Liver (tissue), 10 donors: ENCODE measurements at places on chromosomes 7 and 10.

DNA sequence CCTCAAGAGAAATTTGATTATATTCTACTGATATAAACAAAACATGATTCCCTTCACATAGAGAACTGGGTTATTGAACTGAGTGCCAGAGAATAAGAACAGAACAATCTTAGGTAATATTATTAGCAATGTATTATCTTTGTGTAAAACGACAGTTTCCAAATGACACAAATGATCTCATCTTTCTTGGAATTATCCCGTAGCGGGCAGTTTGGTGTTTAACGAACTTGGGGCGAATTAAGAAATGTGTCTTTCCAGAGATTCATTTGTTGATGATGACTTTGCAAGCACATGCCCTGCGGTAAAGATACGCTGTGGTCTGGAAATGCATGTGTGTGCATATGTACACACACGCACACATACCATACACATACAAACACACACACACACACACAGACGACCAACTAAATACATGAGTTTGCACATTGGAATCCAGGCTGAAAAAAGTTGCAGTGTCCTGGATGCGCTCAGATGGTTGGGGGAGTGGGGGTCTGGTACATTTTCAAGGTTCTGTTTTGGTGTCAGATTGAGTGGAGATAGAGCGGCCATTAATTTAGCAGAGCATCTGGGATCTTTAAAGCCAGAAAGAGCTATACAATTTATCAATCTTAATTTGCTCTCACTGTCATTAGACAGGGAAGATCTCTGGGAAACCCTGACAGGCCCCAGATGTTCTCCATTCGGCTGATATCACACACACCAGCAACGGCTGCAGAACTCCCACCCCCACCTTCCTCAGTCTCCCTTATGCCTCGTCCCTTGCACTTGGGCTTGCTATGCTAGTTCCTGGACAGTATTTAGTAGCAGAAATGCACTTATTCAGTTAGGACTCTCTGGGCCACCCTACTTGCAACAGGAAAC is 112.4 kb upstream of the FAM171A1 start:
- no peak for DNase-seq

- no peak for DNase-seq
Measured at GRCh38 chr7:92723943-92724342, 112.4 kb downstream of the CDK6 start.

DNA sequence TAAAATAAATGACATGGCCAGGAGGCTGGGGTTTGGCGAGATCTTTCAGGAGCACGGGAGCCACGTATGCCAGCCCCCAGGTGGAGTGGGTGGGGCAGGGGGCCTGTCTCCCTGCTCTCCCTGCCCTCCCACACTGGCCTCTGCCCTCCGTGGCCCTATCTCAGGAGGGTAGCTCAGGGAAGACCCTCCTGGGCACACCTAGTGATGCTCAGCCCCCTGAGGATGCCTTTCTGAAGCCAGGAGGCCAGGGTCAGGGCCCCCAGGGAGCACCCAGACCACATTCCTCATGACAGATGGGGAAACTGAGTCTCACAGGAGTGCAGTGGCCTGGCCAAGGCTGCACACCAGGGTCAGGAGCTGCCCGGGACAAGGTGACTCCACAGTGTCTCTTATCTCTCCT is 223.4 kb downstream of the ELFN1 start:
- DNase-seq: no peak

DNA sequence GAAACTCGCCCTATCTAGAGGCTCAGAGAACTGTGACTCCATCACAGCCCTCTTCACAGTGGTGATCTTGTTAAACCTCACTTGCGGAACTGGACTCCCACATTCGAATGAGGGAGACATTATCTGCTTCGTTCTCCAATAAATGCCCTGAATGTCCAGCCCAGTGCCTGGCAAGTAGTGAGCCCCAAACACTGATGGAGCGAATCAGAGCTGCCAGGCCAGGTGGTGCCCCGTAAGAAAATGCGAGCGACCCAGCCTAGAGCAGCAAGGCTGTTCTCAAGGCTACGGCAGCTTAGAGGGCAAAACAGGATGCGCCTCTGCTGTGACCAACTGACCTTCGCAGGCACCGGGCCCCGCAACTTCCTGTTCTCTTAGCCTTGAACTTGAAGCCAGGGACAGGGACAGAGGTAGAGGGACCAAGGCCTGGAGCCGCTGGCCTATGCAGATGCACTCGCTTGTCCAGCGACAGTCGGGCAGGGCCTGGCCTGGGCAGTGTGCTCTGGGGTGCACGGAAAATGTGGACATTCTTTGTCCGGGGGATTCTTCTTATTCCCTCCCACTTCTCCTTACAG is 217.6 kb downstream of the TCERG1L start:
- no peak for DNase-seq

- DNase-seq: no peak
Measured at GRCh38 chr7:136325578-136325977, 348.4 kb upstream of the MTPN start.

DNA sequence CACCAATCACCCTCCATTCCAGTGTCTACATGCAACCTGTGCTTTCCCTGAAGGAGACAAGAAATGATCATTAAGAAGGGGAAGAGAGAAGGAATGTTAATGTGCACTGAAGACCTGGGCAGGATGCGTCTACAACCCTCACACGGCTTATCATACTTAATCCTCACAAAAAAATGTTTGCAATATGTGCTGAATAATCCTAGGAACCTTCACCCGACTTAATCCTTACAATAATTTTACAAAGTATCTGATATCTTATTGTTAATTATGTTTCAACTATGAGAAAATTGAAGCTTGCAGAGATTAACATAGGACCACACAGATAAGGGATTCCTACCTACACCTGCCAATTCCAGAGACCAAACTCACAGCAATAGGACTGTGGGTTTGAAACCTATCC is 145.1 kb upstream of the NOBOX start:
- DNase-seq: no peak

DNA sequence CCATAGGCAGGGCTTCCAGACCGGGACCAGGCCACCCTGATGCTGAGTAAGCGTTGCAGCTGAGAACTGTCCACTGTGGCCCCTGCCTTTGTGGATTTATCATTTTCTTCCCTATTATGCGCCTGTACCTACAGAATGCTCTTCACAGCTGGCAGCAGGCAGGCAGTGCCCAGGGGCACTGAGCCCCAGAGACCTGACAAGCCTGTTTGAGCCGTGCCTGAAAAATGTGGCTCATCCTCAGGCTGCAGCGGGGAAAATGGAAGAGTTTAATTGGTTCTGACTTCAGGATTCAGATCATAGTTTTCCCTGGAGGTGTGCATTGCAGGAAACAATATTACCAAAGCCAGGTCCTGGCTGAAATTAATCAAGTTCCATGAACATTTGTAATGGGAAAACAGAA is 200.2 kb downstream of the ZNF438 start:
- no peak for DNase-seq

DNA sequence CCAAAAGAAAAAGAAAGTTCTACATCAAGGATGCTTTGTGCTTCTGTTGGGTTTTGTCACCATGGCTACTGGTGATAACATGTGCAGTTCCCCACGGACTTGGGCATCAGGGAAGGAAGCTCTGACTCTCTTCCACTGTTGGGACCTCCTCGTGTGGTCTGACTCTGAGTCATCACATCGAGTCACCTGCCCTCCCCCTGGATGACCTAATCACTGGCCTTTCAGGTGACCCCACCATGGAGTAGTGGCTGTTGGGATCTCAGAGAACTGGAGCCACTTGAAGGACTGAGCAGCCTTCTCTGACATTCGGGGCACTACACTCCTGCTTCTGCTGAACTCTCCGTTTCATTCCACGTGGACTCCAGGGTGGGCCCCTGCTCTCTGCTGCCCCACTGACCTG is 60.8 kb upstream of the DOCK1 start:
- no peak for DNase-seq

DNA sequence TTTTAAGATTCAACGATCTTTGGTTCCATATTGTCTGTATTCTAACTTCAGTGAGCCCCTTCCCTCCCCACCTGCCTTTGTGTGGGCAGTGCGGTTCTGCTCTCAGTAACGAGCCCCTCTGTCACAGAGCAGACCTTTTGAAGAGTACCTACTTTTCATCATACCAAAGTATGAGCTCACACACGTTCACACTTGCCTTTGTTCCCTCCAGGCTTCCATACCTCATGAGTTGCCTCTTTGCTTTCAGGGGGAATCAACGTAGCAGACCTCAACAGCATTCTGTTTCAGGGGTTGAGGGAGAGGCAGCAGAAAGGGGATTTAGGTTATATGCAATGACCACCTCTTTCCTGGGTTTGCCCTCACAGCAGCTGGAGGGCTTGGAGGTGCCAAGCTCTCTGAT is 211.4 kb upstream of the MDFIC start:
- DNase-seq: no peak

DNA sequence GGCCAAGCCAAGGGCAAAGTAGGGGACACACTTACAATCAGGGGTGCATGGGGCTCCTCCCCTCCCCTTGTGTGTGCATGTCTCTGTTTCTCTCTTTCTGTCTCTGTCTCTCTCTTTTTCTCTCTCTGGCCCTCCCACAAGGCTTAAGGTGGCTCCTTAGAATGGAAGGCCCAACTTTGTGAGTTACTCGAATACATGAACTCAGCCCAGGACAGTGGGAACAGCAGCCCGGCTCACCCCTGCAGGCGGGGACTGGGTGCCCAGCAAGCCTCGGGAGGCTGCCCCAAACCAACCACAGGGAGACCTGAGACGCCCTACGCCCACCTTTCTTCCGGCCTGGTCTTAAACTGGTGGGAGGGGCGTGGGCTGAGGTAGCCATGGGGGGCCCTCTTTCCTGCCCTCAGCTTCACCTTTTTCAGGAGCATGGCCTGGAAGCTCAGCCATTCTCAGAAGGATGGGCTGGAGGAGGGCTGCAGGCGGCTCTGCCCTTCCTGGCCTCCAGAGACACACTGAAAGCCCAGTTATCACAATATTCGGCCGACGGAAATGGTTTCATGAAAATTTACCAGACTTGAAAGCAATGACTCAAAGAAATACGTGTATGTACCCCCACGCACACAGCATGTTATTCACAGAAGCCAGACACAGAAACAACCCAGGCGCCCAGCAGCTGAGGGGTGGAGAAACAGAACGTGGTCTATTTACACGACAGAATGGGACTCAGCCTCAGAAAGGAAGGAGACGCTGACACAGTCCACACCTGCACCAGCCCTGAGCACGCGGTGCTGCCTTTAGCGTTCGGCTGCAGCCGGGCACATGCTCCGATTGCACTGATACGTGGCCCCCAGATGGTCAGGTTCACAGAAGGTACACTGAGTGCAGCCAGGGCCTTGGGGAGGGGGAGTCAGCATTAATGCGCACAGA is 229.5 kb downstream of the PTPRN2 start:
- DNase-seq: no peak

- no peak for DNase-seq
Measured at GRCh38 chr7:86776136-86776535, 132.4 kb downstream of the GRM3 start.

DNA sequence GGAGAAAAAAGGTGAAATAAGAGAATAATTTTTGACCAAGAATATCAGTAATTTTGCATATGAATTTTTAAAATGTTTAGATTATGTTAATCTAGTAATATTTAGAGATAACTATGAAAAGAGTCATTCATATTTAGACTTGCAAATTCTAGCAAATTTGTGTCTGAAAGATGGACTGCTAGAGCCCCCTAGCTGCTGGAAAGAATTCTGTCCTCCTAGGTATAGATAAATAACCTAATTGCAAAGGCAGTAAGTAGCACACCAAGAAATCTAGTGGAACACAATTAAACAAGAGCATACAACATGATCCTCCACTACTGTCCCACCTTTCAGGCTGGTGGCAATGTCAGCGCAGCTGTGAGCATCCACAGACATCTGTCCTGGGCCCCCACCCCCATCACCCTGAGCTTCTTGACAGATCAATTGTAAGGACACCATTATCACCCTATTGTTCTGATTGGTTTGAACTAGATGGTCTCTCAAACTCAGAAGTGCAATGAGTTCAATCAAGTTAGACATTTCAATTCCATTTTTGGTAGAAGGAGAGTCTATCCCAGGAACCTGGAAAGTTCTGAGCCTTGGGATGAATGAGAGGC is 15.0 kb upstream of the GFRA1 start:
- DNase-seq: no peak

DNA sequence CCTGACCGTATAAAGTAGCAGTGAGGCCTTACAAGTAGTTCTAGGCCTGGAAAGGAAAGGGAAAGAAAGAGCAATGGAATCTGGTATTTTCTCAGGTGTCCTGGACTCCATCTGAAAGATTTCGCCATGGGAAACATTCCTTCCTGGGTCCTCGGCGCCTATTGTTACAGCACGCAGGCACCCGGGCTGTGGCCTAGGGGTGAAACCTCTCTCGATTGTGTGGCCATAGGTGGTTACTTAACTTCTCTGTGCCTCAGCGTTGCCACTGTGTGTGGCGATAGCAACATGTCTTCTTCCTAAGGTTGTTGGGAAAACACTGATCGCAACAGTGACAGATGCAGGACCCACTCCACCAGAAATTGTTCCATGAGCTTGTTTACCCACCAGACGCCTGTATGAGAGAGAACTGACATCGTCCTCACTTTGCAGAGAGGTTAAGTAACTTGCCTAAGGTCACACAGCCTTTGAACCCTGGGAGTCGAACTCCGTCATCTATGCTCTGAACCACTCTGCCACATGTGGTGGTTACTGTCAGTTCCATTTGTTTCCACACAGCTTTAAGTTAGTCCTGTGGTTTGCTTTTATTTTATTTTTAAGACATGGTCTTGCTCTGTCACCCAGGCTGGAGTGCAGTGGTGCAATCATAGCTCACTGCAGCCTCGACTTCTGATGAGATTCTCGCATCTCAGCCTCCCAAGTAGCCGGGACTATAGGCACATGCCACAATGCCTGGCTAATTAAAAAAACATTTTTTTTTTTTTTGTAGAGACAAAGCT is 73.4 kb downstream of the LHPP start:
- no peak for DNase-seq

- DNase-seq: no peak
Measured at GRCh38 chr7:96521068-96521894, 188.4 kb downstream of the SEM1 start.

DNA sequence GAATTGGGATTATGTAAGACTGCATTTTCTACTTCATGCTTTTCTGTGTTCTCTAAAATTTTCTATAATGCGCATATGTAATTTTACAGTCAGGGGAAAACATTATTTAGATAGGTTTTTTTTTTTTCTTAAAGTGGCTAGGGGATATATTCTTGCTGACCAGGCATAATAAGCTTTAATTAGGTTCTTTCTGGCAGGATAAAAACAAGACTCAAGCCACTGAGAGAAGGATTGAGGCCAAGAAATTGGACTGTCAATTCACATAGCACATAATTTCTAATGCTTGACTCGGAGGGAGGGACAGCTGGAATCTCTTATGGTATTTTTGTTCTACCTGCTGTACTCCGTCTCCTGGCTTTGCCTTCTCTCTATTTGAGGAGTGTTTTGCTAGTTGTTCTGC is 119.8 kb upstream of the NPVF start:
- DNase-seq: no peak

GRCh38 chr10:3782451-3783315 is 2.3 kb downstream of the KLF6 start:
- no peak for DNase-seq

- no peak for DNase-seq
Measured at GRCh38 chr7:90503367-90503766, 33.9 kb downstream of the PTTG1IP2 start.
